ENCODE measurements at places on chromosomes 5 and 9. TPM values are rescaled to one million over a fixed set of nuclear protein-coding genes. Genes with fewer than 3 reads are reported as not detected.

RAD1 gene
- 5.3 TPM for total RNA-seq

DNA sequence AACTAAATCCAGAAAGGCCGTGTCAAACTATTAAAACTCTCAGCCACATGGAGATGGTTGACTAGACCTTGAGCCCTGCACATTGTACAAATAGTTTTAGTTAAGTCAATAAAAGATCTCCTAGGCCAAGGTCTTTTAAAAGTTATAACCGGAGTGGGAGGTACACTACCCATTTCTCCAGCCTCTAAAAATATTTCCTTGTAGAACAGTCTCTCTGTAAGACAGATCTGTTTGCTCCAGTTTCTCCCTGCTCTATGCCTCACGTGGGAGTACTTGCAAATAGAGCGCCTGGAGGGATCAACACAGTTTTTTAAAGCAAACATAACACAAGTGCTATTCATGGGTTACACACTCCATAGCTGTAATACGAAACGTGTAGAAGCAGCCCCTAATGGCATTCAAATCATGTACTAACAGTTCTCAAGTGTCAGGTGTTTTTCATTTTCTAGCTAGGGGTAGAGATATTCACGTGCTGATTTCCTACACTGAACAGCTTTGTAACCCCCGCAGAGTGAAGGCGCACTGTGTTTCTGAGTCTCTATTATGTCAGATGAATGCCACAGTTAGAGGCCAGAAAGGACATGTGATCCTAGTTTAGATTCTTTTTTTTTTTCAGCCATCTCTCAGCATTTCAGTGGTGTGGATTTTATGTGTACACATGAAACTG is 703.4 kb upstream of the GRAMD2B start:
- H3K36me3 ChIP-seq: no peaks in the 10 kb centered on the region
- no peak overlapping the region for H3K4me3 ChIP-seq
- peak overlapping the region; percentile 74 for H3K27ac ChIP-seq
- no peaks in the 10 kb centered on the region for H3K27me3 ChIP-seq
- H3K4me1 ChIP-seq: peaks cover 3% of the 10 kb centered on the region

DNA sequence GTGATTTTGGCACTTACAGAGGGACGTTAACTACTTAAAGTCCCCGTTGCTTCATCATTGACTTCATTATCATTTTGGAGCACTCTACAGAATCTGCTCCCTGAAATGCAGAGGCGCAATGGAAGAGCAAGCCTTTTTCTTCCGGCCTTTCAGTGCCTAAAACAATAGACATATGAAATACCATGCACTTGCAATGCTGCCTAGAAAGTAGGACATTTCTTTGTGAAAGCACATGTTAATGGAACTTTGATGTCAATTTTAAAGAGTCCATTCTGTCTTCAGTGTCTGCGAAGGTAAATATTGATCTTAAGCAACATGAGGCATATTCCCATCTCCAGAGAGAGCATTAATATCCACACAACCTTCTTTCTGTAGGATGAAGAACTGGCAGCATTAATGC is 36.3 kb downstream of the ITGA2 start:
- no peaks in the 10 kb centered on the region for H3K27me3 ChIP-seq
- H3K4me3 ChIP-seq: no peak overlapping the region
- no peaks in the 10 kb centered on the region for H3K4me1 ChIP-seq
- H3K36me3 ChIP-seq: no peaks in the 10 kb centered on the region
- no peak overlapping the region for H3K27ac ChIP-seq

DNA sequence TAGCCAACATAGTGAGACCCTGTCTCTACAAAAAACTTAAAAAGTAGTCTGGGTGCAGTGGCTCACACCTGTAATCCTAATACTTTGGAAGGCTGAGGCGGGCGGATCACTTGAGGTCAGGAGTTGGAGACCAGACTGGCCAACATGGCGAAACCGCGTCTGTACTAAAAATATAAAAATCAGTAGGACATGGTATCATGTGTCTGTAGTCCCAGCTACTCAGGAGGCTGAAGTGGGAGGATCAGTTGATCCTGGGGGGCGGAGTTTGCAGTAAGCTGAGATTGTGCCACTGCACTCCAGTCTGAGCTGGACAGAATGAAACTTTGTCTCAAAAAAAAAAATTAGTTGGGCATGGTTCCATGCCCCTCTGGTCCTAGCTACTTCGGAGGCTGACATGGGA is 57.9 kb upstream of the MIER3 start:
- no peaks in the 10 kb centered on the region for H3K36me3 ChIP-seq
- H3K27me3 ChIP-seq: no peaks in the 10 kb centered on the region
- no peaks in the 10 kb centered on the region for H3K4me1 ChIP-seq
- no peak overlapping the region for H3K27ac ChIP-seq
- no peak overlapping the region for H3K4me3 ChIP-seq
- DNase-seq: no peak

ADAMTS16 gene
- 3.5 TPM for total RNA-seq

DNA sequence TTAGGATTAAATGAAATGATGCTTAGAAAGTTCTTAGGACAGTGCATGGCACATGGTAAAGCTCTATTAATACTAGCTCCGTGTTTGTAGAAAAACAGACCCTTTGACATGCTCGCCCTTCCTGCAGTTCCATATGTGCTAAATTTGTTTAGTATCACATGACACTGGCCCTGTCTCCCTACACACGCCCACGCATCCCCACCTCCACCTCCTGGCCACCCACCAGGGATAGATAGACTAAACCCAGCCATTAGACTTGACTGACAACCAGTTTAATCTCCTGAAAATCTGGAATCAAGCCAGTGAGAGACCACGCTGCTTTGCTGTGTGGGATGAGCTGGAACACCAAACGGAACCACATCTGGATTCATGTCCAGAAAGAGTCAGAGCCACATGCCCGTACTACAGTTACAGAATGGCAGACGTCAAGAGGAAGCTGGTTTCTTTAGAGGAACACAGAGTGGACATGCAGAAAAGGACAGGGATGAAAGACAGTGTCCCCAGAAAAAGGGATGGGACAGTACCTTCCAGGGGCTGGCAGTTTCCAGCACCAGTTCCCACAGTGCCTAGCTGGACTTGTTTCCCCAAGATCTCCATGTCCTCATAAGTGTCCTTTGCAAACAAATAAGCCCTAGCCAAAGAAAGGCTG is 186.1 kb downstream of the PDZD2 start:
- no peak for DNase-seq
- no peaks in the 10 kb centered on the region for H3K27me3 ChIP-seq
- no peaks in the 10 kb centered on the region for H3K4me1 ChIP-seq
- no peak overlapping the region for H3K27ac ChIP-seq
- H3K36me3 ChIP-seq: no peaks in the 10 kb centered on the region

SPATA31C1 gene
- not detected for total RNA-seq

GRCh38 chr5:91848453-91848852 is 465.3 kb upstream of the ARRDC3 start:
- H3K27me3 ChIP-seq: no peaks in the 10 kb centered on the region
- no peak for DNase-seq
- no peaks in the 10 kb centered on the region for H3K36me3 ChIP-seq
- H3K4me1 ChIP-seq: no peaks in the 10 kb centered on the region
- no peak overlapping the region for H3K4me3 ChIP-seq

- H3K4me3 ChIP-seq: no peak overlapping the region
- DNase-seq: no peak
- no peak overlapping the region for H3K27ac ChIP-seq
- no peaks in the 10 kb centered on the region for H3K4me1 ChIP-seq
These were observed 35.6 kb upstream of the N4BP3 start for GRCh38 chr5:178077751-178078150.

BNIP1 gene
- total RNA-seq: 5.7 TPM

- no peak overlapping the region for H3K27ac ChIP-seq
- no peaks in the 10 kb centered on the region for H3K4me1 ChIP-seq
- no peaks in the 10 kb centered on the region for H3K27me3 ChIP-seq
- no peak for DNase-seq
- H3K4me3 ChIP-seq: no peak overlapping the region
These were observed 53.6 kb upstream of the PHF2 start for GRCh38 chr9:93522736-93523135.

PRDM12 gene
- total RNA-seq: not detected

GRCh38 chr9:80691229-80691628 is 998.1 kb downstream of the TLE1 start:
- no peaks in the 10 kb centered on the region for H3K36me3 ChIP-seq
- H3K27ac ChIP-seq: no peak overlapping the region
- H3K4me3 ChIP-seq: no peak overlapping the region
- no peaks in the 10 kb centered on the region for H3K27me3 ChIP-seq
- DNase-seq: no peak
- no peaks in the 10 kb centered on the region for H3K4me1 ChIP-seq

GRCh38 chr5:180802325-180803180 is at the start of gene MGAT1:
Gene MGAT1, minus strand, starts transcription at chr5:180802806. Its CDS starts 9,835 bp downstream, at chr5:180792971.
- no peaks in the 10 kb centered on the region for H3K36me3 ChIP-seq
- DNase-seq: peak; percentile 80
- H3K4me3 ChIP-seq: peak within 1 kb of the TSS; percentile 93
- no peaks in the 10 kb centered on the region for H3K27me3 ChIP-seq
- H3K27ac ChIP-seq: peak within 1 kb of the TSS; percentile 99

GRCh38 chr5:178474562-178475184 is 115.5 kb downstream of the COL23A1 start:
- no peak overlapping the region for H3K27ac ChIP-seq
- H3K36me3 ChIP-seq: no peaks in the 10 kb centered on the region
- no peaks in the 10 kb centered on the region for H3K27me3 ChIP-seq

DNA sequence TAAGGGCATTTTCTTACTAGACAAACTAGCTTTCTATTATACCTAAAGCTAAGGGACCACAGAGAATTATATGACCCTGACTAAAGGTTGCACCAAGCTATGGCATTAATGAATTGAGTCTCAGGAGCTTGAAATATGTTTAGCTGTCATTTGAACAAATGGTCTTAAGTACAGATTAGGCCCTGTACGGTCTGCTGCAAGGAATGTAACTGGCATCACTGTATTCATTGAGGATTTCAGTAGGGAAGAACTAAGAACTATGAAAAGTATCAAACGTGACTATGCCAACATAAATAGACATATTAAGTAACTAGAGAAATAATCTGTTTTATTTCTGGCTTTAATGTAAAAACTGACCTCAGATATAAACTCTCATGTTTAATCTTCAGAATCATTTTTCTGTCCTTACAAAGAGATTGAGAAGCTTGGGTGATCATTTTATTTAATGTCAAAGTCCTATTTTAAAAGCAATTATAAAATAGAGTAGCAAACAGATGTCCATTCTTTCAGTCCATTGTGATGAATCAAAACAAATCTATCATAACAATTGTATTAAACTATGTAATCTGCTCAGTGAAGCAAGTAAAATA is 845.9 kb downstream of the MAT2B start:
- H3K4me1 ChIP-seq: no peaks in the 10 kb centered on the region
- no peak overlapping the region for H3K27ac ChIP-seq
- DNase-seq: no peak
- H3K36me3 ChIP-seq: no peaks in the 10 kb centered on the region
- H3K27me3 ChIP-seq: no peaks in the 10 kb centered on the region

SPINK4 gene
- total RNA-seq: not detected

- H3K4me1 ChIP-seq: no peaks in the 10 kb centered on the region
- no peak overlapping the region for H3K27ac ChIP-seq
- no peak for DNase-seq
These were observed 5.0 kb upstream of the FBXL7 start for GRCh38 chr5:15495026-15495425.

DNA sequence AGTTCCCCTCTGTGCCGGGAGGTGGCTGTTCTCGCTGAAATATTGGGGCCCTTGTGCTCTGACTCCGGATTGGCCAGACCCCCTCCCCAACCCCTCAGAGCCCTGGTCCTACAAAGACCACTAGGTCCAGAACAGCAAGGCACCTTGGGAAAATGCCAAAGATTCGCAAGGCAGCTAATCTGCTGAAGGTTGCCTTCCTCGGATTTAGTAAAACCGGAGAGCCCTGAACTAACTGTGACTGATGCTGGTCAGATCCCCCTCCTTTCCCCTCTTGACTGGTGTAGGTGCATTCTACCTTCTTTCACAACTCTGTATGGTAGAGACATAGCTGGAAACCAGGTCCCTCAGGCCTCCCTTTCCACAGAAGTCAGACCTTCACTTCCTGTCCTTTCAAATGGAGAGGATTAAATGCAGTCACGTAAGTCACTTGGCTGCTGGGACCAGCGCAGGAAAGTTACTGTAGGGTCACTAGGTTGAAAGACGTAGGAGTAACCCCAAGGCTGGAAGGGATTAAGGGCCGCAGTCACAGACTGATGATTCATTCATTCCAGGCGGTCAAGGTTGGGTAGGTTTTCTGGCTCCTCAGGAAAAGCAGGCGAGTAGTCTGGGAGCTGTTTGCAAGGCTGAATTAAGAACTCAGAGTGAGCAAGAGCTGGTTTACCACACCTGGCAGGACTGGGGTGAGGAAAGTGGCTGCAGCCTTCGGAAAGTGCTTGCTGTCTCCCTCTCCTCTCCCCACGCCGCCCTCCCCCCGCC is 5.3 kb downstream of the BARX1 start:
- no peak overlapping the region for H3K4me3 ChIP-seq
- no peaks in the 10 kb centered on the region for H3K4me1 ChIP-seq
- H3K27me3 ChIP-seq: peaks cover 37% of the 10 kb centered on the region

EIF4E1B gene
- total RNA-seq: not detected

GRCh38 chr9:131676431-131676972 is 63.4 kb downstream of the RAPGEF1 start:
- peaks cover 26% of the 10 kb centered on the region for H3K4me1 ChIP-seq
- peak overlapping the region; percentile 76 for H3K27ac ChIP-seq
- H3K4me3 ChIP-seq: no peak overlapping the region

- no peak overlapping the region for H3K4me3 ChIP-seq
- no peaks in the 10 kb centered on the region for H3K27me3 ChIP-seq
- H3K36me3 ChIP-seq: no peaks in the 10 kb centered on the region
- H3K4me1 ChIP-seq: peaks cover 32% of the 10 kb centered on the region
These were observed 3.0 kb downstream of the RAD23B start for GRCh38 chr9:107286057-107286456.

FOXD4L6 gene
- total RNA-seq: not detected

DNA sequence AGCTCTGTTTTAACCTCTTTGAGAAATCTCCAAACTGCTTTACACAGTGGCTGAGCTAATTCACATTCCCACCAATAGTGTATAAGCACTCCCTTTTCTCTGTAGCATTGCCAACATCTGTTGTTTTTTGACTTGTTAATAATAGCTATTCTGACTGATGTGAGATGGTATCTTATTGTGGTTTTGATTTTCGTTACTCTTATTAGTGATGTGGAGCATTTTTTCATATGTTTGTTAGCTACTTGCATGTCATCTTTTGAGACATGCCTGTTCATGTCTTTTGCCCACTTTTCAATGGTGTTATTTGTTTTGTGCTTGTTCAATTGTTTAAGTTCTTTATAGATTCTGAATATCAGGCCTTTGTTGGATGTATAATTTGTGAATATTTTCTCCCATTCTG is 225.2 kb upstream of the TRPC7 start:
- no peak overlapping the region for H3K27ac ChIP-seq
- no peaks in the 10 kb centered on the region for H3K36me3 ChIP-seq
- no peaks in the 10 kb centered on the region for H3K27me3 ChIP-seq
- DNase-seq: no peak
- no peak overlapping the region for H3K4me3 ChIP-seq
- no peaks in the 10 kb centered on the region for H3K4me1 ChIP-seq

TRIM36 gene
- total RNA-seq: 1.1 TPM

All from pancreas (tissue), 10 donors.